ENCODE measurements at places on chromosomes 4 and X. TPM values are rescaled to one million over a fixed set of nuclear protein-coding genes. Genes with fewer than 3 reads are reported as not detected.

DNA sequence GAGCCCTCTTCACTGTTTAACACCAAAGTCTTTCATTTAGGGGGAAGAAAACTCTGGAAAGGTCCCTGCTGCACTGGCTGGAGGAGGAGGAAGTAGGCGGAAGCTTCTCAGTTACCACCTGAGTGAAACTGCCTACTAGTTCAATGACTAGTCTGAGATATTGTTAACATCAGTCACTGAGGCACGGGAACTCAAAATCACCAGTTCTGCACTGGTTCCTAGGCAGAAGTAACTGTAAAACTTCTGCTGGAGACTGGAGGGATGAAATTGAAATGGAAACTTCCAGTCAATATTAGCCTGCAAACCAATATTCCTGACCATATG is 178.3 kb downstream of the SNCA start:
- H3K27ac ChIP-seq: no peak overlapping the region
- no peaks in the 10 kb centered on the region for H3K36me3 ChIP-seq
- H3K4me1 ChIP-seq: no peaks in the 10 kb centered on the region
- no peak overlapping the region for H3K4me3 ChIP-seq
- no peak for DNase-seq

DNA sequence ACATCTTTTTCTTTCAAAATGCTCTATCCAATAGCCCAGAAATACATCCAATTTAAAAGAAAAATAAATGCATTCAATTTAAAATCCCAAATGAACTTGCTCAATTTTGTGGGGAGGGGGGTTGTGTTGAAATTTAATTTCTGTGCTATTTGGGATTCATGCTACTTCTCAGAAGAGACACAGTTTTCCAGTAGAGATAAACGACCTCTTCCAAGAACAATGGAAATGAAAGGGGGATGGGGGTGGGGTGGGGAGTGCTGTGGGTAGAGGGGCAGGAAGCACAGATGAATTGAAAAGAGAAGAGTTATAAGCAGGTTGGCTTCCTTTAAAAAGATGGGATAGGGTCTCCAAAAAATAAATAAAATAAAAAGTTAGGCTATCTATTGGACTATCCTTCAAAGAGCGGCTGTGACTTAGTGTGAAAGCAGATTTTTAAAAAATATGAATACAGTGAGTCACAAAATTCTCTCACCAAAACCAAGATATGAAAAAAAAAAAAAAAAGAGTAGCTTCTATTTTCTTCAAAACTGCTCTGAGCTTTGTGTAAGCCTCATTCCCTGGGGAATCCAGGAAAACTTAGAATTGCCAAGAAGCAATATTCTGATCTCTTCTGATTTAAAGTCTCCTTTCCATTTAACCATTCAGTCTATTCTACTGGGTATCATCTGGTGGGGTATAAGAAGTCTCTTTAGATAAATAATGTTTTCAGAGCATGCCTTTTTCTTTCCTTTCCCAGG is 324.3 kb downstream of the PTTG2 start:
- H3K4me3 ChIP-seq: no peak overlapping the region
- no peaks in the 10 kb centered on the region for H3K27me3 ChIP-seq
- H3K36me3 ChIP-seq: no peaks in the 10 kb centered on the region
- no peak for DNase-seq
- H3K4me1 ChIP-seq: no peaks in the 10 kb centered on the region

DNA sequence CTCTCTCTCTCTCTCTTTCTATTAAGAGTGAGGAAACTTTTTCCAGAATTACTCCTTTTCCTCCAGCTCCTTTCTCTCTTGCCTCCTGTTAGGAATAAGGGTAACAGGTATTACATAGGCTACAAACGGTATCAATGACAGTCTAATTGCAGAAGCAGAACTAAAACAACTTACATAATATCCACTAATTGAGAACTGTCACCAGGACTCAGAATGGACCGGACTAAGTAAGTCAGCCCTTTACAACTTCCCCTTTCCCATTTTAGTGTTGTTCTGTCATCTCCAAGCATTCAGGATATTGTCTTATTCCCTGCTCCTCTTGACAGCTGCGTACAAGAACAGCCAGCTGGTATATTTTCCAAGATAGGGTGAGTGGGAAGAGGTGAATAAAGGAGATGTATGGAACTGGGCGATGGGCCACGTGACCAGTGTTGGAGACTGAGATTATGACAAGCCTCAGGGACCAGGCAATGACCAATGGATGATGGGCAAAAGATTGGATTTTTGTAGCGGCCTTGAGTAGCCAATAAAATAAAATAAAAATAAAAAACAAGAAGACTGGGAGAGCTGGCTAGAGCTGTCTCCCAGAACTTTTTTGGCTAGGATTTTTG is 2.3 kb upstream of the FNIP2 start:
- H3K36me3 ChIP-seq: no peaks in the 10 kb centered on the region
- H3K4me1 ChIP-seq: no peaks in the 10 kb centered on the region
- no peak overlapping the region for H3K4me3 ChIP-seq
- no peaks in the 10 kb centered on the region for H3K27me3 ChIP-seq
- H3K27ac ChIP-seq: no peak overlapping the region
- no peak for DNase-seq

GRCh38 chr4:122616915-122617596 is 3.8 kb downstream of the IL21 start:
- no peak for DNase-seq
- H3K36me3 ChIP-seq: no peaks in the 10 kb centered on the region
- H3K27ac ChIP-seq: no peak overlapping the region
- H3K27me3 ChIP-seq: no peaks in the 10 kb centered on the region
- no peak overlapping the region for H3K4me3 ChIP-seq

SPP1 gene
- total RNA-seq: 25.0 TPM

DNA sequence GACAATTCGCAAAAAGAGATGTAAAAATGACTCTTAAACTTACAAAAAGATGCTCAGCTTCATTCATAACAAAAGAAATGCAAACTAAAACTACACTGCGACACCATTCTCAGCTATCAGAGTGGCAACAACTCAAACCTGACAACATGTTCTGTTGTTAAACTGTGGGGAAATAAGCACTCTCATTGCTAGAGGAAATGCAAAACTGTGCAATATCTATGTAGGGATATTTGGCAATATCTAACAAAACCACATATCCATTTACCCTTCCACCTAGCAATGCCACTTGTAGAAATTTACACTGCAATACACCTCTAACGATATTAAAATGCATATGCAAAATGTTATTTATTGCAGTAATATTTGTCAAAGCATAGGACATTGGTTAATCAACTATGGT is 78.3 kb upstream of the EGFL6 start:
- H3K4me1 ChIP-seq: no peaks in the 10 kb centered on the region
- H3K36me3 ChIP-seq: no peaks in the 10 kb centered on the region
- peaks cover 29% of the 10 kb centered on the region for H3K27me3 ChIP-seq
- no peak overlapping the region for H3K4me3 ChIP-seq
- no peak overlapping the region for H3K27ac ChIP-seq
- no peak for DNase-seq

Measured in breast epithelium (tissue), 4 donors.